Subcutaneous preadipocyte (primary cell): ENCODE measurements at places on chromosomes 16 and 17. TPM values are rescaled to one million over a fixed set of nuclear protein-coding genes. Genes with fewer than 3 reads are reported as not detected.

ZNF750 gene
- total RNA-seq: under 0.01 TPM in 1 of 2 replicates, not detected in the other

UTS2R gene
- total RNA-seq: not detected in 2 replicates

SEZ6L2 gene
- total RNA-seq: 0.73 and 0.98 TPM in 2 replicates

SCN4A gene
- total RNA-seq: under 0.01 TPM in 1 of 2 replicates, not detected in the other

NKD1 gene
- total RNA-seq: under 0.01 TPM in 2 replicates

ZDHHC1 gene
- total RNA-seq: 9.2 and 9.8 TPM in 2 replicates

WDR59 gene
- total RNA-seq: 16.5 and 19.0 TPM in 2 replicates

PRAC1 gene
- total RNA-seq: not detected in 2 replicates

CFAP52 gene
- total RNA-seq: not detected in 2 replicates

KLHL10 gene
- under 0.01 and 0.37 TPM in 2 replicates for total RNA-seq

CA7 gene
- total RNA-seq: not detected in 2 replicates

DEXI gene
- total RNA-seq: 42.3 and 43.2 TPM in 2 replicates

LUC7L3 gene
- total RNA-seq: 24.6 and 26.6 TPM in 2 replicates

RND2 gene
- total RNA-seq: under 0.01 and 0.39 TPM in 2 replicates

WDR90 gene
- total RNA-seq: 15.4 and 25.8 TPM in 2 replicates

NOG gene
- total RNA-seq: not detected in 2 replicates

GFAP gene
- 0.73 TPM in 1 of 2 replicates, not detected in the other for total RNA-seq

IRX6 gene
- not detected in 2 replicates for total RNA-seq

PRR35 gene
- total RNA-seq: not detected in 2 replicates

CCDC144A gene
- 0.59 and 2.2 TPM in 2 replicates for total RNA-seq

RNPS1 gene
- 81.6 and 118 TPM in 2 replicates for total RNA-seq

KIF2B gene
- not detected in 2 replicates for total RNA-seq

ETV4 gene
- 10.7 and 30.7 TPM in 2 replicates for total RNA-seq

EMP2 gene
- total RNA-seq: 25.0 and 29.5 TPM in 2 replicates

TP53TG3D gene
- 0.37 TPM in 1 of 2 replicates, not detected in the other for total RNA-seq

SLC22A31 gene
- 0.20 TPM in 1 of 2 replicates, not detected in the other for total RNA-seq

YBX2 gene
- not detected in 2 replicates for total RNA-seq

RASL10B gene
- total RNA-seq: under 0.01 and 0.20 TPM in 2 replicates

SLC13A2 gene
- total RNA-seq: not detected in 2 replicates

PPM1E gene
- under 0.01 TPM in 1 of 2 replicates, not detected in the other for total RNA-seq

PRSS27 gene
- total RNA-seq: 0.37 and 0.78 TPM in 2 replicates

FXR2 gene
- total RNA-seq: 27.6 and 35.8 TPM in 2 replicates

FOXN1 gene
- total RNA-seq: not detected in 2 replicates

KNOP1 gene
- 8.8 and 14.3 TPM in 2 replicates for total RNA-seq

ABCA10 gene
- 0.59 and 1.5 TPM in 2 replicates for total RNA-seq

OR3A3 gene
- not detected in 2 replicates for total RNA-seq

SHISA9 gene
- under 0.01 TPM in 1 of 2 replicates, not detected in the other for total RNA-seq

EME1 gene
- total RNA-seq: 9.4 and 10.3 TPM in 2 replicates

SPATA22 gene
- total RNA-seq: 0.78 and 1.1 TPM in 2 replicates

KRTAP2-2 gene
- not detected in 2 replicates for total RNA-seq

NOS2 gene
- not detected in 2 replicates for total RNA-seq

FAAP100 gene
- 28.3 and 36.9 TPM in 2 replicates for total RNA-seq
